Natural killer cell (primary cell): ENCODE measurements at places on chromosomes 12 and 14.
A peak's percentile ranks its signal among the peaks of the same experiment; 100 is the strongest.

GRCh38 chr12:62347922-62348650, 87.9 kb downstream of the USP15 start:
- DNase-seq, result no peak

- DNase-seq, result no peak
These were observed 38.7 kb downstream of the SH2B3 start for GRCh38 chr12:111444314-111444924.

- DNase-seq, result no peak
These were observed 4.9 kb downstream of the KRT73 start for GRCh38 chr12:52613384-52614030.

GRCh38 chr12:131986361-131986760, 36.6 kb downstream of the EP400 start:
- DNase-seq, result no peak

GRCh38 chr12:40907115-40907527, 214.9 kb downstream of the CNTN1 start:
- no peak for DNase-seq

DNA sequence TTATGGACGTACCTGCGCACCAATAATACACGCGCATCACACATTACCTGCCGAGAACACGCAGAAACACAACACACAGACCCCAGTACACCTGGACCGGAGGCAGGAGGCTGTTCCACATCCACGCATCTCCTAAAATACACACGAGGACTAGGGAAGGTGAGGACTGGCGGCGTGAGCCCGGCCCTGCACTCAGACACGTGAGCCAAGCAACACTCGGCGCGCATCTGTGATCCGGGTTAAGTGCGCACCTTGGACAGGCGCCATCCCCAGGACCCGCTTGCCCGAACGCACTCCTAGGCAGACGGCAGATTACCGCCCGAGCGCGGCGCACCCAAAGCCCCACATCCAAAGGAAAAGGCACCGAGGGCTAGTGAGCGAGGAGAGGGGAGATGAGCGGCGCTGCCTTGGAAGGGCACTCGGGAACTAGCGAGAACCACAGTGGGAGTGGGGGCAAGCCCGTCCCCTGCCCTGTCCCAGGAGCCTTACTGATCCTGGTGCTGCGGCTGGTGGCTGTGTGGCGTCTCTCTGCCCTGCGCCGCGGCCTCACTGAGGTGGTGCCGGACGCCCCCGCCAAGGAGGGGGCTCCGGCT, 417 bp downstream of the GLS2 start:
- peak; percentile 54 for DNase-seq

DNA sequence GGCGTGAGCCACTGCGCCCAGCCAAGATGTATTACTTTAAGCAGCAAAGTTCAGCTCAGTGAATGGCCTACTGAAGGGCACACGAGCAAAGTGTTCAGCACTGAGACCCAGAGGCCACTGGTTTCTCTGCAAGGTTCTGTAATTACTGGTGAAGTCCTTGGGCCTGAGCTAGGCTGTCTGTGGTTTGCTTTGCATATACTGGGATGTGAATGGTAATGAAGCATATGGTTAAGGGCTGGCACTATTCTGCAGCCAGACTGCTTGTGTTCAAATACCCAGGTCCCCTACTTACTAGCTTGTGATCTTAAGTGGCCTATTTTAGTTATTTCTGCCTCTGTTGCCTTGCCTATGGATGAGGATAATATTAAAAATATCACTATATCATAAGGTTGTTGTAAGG, 72.0 kb downstream of the LLPH start:
- no peak for DNase-seq

DNA sequence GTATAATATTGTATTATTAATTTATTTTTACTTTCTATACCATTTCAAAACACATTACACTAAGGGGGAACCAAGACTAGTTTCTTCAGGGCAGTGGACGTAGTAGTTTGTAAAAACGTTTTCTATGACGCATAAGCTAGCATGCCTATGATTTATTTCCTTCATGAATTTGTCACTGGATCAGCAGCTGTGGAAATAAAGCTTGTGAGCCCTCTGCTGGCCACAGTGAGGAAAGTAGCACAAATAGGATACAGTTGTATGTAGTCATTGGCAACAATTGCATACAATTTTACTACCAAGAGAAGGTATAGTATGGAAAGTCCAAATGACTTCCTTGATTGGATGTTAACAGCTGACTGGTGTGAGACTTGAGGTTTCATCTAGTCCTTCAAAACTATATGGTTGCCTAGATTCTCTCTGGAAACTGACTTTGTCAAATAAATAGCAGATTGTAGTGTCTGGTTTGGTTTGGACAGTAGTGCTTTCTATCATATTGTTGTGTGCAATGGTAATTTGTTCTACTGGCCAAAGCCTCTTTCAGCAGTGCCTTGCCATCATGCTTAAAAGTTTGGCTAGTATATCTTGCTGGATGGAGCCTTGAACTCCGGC, 24.3 kb upstream of the PLEKHD1 start:
- DNase-seq, result no peak

GRCh38 chr12:123069436-123070266, 81.2 kb downstream of the PITPNM2 start:
- DNase-seq, result no peak

GRCh38 chr12:85606455-85606854, 229.8 kb downstream of the RASSF9 start:
- no peak for DNase-seq

DNA sequence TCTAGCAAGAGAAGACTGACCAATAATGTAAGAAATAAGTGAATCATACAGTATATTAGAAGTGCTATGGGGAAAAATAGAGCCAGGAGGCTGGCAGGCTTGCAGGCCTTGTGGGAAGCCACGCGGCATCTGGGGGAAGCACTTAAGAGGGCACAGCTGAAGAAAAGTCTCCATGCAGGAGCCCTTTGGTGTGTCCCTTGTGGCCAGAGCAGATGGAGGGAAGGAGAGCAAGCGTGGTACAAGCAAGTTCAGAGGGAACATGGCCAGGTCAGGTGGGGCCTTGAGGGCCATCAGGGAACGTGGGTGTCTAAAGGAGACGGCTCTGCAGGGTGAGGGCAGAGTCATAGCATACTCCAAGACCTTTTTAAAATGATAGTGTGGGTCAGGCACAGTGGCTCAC, 51.7 kb downstream of the LRRC74A start:
- no peak for DNase-seq

GRCh38 chr14:52789118-52789517, 2.3 kb downstream of the GNPNAT1 start:
- DNase-seq, result no peak

DNA sequence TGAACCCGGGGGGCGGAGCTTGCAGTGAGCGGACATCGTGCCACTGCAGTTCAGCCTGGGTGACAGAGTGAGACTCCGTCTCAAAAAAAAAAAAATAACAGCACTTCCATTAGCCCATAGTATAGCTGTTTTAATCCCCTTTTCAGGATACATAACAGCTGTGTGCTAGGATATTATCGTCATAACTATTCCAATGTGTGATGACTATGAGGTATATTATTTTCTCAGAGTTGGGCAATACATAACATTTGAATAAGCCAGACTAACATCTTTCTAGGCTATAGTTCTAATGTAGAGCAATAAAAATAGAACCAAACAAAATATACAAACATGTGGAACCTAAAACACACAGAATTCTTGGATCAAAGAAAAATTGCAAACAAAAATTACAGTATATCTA, 57.1 kb downstream of the MARK3 start:
- DNase-seq, result no peak

GRCh38 chr14:97380539-97380941, 583.4 kb downstream of the VRK1 start:
- peak; percentile 16 for DNase-seq

GRCh38 chr12:71780237-71780822, 25.7 kb downstream of the RAB21 start:
- no peak for DNase-seq

- DNase-seq, result no peak
These were observed 21.2 kb upstream of the RDH16 start for GRCh38 chr12:56978397-56979138.

- no peak for DNase-seq
These were observed 72.0 kb upstream of the RESF1 start for GRCh38 chr12:31887109-31887811.

DNA sequence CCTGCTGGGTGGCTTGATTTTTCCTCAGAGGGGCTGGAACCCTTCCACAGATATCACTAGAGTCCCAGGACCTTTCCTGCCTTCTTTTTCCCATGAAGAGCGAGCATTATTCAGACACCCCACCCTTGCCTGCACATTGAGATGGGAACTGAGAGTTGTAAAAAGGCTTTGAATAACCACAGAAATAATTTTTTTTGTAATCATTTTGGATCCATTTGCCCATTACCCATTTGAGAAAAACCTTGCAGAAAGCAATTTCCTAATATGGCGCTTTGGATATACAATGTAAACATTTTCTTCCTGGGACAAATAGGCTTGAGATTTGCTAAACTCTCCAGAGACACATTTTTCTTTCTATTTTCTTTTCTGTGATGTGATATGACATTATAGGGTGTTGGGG, 250.6 kb downstream of the MSRB3 start:
- no peak for DNase-seq

GRCh38 chr14:93962701-93963601, 13.4 kb downstream of the ASB2 start:
- DNase-seq, result peak; percentile 80

DNA sequence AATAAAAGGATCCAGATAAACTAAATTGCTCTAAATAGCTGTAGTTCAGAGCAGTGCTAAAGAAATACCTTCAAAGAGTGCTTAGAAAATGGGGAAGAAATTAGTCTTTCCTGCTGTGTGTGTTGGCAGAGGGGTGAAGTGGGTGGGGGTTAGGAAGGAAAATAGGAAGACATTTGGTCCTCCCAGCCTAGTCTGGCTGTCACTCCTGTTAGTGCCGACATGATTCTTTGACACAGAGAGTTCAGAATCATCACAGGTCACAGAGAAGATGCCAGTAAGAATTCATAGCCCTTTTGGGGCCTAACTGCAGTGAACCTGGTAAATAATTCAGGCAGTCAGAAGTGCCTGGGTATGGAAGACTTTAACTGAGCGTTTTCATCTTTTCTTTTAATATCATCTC, 74.8 kb downstream of the FLRT2 start:
- DNase-seq, result no peak
